ENCODE measurements at places on chromosomes 1 and 21.
A peak's percentile ranks its signal among the peaks of the same experiment; 100 is the strongest.

- no peak for DNase-seq
Observed at GRCh38 chr1:183859119-183859518, 54.2 kb downstream of the RGL1 start.

DNA sequence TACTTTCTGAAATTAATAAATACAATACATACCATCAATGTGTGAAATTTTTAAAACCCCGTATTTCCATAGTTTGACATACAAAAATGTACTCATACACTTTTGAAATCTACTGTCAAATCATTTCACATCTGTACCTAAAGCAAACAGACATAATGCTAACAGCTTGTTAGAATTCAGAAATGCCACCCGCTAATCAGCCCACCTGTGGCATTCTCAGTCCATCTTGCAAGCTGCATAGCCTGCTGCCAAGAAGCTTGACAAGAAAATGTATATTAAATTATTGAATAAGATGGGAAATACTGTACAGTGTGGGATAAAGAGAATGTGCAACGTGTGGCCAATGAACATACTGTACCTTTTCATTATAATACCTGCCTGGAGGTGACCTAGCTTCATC is 55.1 kb downstream of the ZBTB18 start:
- no peak for DNase-seq

GRCh38 chr1:181021159-181021558 is 1.5 kb downstream of the STX6 start:
- no peak for DNase-seq

- no peak for DNase-seq
Observed at GRCh38 chr21:42314616-42315295, 453 bp downstream of the TFF3 start.

DNA sequence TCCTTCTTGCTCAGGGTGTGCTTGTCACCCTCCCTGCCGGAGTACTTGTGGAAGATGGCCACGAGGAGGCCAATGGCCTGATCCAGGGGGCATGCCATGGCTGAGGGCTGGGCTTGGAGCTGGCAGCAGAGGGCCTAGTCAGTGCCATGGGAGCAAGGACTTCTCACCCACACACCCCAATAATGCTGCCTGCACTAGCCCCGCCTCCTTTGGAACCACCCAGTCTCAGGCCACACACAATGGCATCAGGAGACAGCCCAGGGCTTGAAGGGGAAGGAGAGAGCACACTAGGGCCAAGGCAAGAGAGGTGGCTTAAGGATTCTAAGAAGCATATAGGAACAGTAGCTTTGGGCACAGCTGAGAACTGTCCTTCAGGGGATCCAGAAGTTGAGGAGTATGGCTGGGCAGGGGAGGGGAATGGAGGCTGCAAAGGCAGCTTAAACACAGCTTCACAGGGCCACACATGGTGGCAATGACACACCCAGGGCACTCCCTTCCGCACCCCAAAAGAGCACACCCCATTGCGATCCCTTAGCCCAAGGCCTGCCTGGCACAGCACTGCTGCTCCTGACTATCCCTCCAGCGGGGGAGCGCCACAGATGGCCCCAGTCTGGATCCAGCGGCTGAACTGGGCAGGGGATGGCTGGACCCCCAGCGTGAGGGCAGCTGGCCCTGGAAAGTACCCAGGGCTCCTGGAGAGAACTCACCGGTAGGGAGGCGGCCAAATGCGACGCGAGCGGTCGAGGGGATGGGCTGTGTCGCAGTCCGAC is at the start of gene S100A6:
Gene S100A6, minus strand, starts transcription at position 750 of the 770 bp plus-strand sequence. Its CDS starts 652 bp downstream, at position 98.
- peak; percentile 72 for DNase-seq

- DNase-seq = no peak
Observed at GRCh38 chr1:107831921-107832320, 133.1 kb downstream of the VAV3 start.

DNA sequence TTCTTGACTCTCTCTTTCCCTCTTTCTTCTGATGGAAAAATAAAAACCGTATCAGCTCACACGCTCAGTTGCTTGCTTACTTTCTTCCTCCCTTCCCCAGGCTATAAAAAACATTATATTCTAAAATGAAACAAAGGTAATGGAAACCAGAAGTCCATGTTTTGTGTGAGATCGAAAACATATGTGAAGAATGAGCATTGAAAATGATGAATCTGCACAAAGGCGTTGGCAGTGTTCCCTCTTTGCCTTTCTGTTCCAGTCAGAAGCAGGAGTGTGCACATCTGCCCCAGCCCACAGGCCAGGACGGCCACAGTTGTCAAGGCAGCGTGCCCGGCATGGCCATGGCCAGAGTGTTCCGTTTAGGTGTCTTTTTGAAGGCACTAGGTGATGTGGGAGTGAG is 185.3 kb upstream of the USP24 start:
- DNase-seq = no peak

DNA sequence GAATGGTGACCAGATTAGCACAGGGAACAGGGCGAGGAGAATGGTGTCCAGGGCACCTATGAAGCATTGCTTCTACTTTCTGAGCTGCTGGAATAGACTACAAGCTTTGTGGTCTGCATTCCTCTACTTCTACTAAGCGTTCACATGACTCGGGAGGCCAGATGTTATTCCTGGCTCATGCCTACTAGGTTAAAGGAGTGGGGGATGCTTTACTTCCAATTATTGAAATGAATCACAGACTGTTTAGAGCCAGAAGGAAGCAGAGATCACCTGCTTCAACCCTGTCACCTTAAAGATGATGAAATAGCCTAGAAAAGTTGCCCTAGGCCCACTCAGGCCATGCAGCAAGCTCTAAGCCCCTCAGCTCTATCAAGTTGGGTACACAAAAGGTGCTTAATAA is 633.5 kb downstream of the KIF26B start:
- DNase-seq = peak; percentile 99

- no peak for DNase-seq
Observed at GRCh38 chr1:91171898-91172297, 150.1 kb upstream of the ZNF644 start.

- DNase-seq = no peak
Observed at GRCh38 chr1:37267111-37267835, 207.1 kb upstream of the ZC3H12A start.
